ENCODE measurements at places on chromosomes 12 and 14. TPM values are rescaled to one million over a fixed set of nuclear protein-coding genes. Genes with fewer than 3 reads are reported as not detected.

DDX51 gene
- total RNA-seq: 15.5 TPM

CAPZA3 gene
- total RNA-seq: not detected

FAM222A gene
- 10.6 TPM for total RNA-seq

C1S gene
- total RNA-seq: 0.56 TPM

ACSS3 gene
- total RNA-seq: 22.9 TPM

RBP5 gene
- not detected for total RNA-seq

ISM2 gene
- total RNA-seq: 0.07 TPM

CCDC177 gene
- 8.6 TPM for total RNA-seq

EFCAB11 gene
- 27.6 TPM for total RNA-seq

DNA sequence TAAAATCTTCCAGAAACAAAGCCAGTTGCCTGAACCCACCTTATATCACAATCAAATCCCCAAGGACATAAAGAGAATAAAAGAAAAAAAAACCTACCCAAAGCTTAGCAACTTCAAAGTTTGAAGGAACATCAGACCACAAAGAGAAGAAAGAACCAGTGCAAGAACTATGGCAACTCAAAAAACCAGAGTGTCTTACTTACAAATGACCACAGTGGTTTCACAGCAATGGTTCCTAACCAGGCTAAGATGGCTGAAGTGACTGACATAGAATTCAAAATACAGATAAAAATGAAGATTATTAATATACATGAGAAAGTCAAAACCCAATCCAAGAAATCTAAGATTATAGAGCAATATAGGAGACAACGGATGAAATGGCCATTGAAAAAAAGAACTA, 56.7 kb downstream of the APOBEC1 start:
- DNase-seq: no peak

DNA sequence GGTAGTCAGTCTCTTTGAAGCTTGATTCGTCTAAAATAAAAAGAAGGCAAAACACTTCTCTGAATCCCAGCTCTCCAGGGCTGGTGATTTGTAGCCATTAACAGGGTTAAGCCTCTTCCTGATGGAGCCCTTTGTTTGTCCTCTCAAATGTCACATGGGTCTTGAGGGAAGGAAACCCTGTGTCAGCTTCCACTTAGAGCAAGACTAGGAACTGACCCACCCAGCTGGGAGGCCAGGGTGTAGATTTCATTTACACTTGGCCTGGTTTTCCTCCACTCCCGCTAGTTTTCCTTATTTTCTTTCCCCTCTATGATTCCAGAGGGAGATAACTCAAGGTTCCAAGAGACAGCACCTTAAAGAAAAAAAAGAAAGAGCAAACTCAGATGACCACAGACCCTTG, 230.5 kb upstream of the EGLN3 start:
- peak; percentile 38 for DNase-seq

DNA sequence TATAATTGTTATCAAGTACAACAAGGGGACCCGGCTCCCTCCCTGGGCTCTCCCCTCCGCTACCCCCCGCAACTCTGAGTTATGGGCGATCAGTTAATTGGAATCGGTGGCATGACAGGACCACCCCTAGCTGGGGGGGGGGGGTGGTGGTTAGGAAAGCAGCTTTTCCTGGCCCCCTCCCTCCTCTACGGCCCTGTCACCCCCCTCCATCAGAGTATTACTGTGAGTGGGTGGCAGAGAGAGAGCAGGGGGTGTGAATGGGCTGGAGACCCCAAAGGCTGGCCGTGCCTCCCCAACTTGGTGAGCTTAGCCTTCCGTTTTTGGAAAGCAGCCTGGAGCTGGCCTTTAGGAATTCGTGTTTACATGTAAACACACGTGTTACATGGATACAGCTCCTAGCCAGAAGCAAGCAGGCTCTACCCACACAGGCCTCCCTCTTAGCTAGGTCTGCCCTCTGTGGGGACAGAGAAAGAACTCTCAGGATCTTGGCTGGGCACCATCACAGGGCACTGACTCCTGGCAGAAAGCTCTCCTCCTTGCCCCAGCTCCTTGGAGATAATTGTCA, 1.1 kb upstream of the HOXC4 start:
- DNase-seq: no peak

DNA sequence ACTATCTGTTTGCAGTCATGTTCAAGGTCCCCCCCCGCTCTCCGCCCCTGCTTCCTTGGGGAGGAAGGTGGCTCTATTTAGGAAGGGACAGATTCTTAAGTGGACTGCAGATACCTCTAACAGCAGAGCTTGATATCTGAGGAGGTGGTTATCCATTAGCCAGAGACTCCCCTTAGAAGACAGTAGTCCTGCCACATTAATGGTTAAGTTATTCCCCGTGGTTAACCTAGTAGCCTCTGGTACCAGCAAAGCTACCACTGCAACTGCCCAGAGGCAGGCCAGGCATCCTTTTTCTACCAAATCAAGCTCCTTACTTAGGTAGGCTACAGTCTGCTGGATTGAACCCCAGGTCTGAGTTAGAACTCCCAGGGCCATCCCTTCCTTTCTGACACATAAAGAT, 162.1 kb upstream of the AVPR1A start:
- DNase-seq: no peak

- DNase-seq: no peak
Measured at GRCh38 chr14:89283327-89284060, 133.5 kb downstream of the FOXN3 start.

GRCh38 chr14:106268013-106268727, 741.8 kb downstream of the TMEM121 start:
- DNase-seq: no peak

DNA sequence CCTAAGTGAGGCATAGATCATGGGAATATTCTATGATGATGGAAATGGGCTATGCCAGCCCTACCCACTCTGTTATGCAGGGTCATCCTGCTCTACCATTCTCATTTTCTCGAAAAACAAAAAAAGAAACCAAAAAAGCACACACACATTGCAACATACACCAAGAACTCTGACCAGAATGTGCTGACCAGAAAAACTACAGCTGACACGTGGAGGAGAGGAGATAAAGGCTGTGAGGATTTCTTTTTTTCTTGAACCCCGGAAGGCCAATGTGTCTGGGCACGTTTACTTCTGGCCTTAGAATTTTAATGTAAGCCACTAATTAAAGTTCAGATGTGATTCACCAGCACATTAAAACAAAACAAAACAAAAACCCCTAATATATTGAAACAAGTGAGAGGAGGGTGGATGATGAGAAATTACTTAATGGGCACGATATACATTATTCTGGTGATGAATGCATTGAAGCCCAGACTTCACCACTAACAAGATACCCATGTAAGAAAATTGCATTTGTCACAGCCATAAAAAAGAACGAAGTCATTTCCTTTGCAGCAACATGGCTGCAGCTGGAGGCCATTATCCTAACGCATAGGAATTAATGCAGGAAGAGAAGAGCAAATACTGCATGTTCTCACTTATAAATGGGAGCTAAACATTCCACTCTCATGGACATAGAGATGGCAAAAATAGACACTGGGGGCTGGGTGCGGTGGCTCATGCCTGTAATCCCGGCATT, 66.3 kb upstream of the PLEKHG3 start:
- DNase-seq: no peak

- peak; percentile 1 for DNase-seq
Measured at GRCh38 chr12:74204236-74204635, 333.4 kb upstream of the ATXN7L3B start.

DNA sequence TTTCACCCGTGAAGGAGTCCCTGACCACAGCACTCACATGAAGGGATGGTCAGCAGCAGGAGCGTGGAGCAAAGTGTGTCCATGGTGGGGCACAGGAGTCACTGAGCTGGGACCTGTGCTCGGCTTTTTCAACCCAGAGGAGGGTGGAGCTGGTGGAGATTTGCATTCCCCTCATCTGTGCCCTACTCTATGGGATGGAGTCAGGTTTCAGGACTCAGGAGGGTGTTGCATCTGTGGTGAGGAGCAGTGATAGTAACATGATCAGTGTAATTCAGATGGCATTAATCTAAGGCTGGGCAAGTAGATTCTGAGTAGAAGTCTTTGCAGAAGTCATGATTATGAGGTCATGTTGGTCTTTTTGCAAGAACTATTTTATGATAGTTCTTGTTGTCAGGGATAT, 511.9 kb downstream of the TMEM121 start:
- no peak for DNase-seq

DNA sequence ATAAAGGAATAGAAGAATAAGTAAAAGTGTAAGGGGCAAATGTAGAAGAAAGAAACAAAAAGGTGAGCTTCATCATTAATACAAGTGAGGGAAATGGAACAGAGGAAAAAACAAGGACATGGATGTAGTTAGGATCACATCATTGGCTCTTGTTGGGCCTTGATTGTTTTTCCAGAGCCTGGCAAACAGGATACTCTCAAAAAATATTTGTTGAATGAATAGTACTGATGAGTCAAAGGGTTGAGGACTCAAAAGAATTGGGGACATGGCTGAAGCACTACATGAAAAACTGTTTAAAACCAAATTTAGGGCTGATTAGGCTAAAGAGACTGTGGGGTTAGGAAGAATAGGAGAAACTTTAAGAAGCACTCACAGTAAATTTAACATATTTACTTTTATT, 11.4 kb upstream of the SRP54 start:
- DNase-seq: no peak

- no peak for DNase-seq
Measured at GRCh38 chr12:45697371-45697770, 32.1 kb upstream of the ARID2 start.

DNA sequence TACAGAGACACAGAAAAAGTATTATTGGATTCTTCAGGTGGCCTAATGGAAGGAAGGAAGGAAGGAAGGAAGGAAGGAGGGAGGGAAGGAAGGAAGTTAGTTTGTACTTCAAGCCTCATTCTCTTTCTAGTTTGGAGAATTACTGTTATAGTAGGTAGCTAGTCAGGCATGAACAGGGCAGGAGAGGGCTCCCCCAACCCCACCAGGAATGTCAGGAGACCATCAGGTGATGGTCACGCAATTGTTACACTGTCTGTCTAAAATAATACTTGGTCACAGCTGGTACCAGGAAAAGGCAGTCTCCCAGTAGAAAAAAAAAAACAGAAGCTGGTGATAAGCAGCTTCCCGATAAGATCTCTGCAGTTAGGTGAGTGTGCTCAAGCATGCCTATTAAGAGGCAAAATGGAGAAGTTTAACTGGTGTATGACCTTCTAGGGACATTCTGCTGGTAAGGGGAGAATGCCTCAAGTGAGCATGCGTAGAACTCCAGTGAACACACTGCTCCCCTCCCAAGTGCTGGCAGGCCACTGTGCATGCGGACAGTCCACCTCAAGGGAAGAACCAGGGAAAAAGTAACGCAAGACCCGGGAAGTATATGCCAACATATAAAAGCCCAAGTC, 358.4 kb upstream of the SOX5 start:
- DNase-seq: no peak

GRCh38 chr12:132099739-132100138, 44.4 kb downstream of the DDX51 start:
- DNase-seq: no peak

- DNase-seq: peak; percentile 11
Measured at GRCh38 chr14:70665448-70666360, 24.0 kb downstream of the TTC9 start.

DNA sequence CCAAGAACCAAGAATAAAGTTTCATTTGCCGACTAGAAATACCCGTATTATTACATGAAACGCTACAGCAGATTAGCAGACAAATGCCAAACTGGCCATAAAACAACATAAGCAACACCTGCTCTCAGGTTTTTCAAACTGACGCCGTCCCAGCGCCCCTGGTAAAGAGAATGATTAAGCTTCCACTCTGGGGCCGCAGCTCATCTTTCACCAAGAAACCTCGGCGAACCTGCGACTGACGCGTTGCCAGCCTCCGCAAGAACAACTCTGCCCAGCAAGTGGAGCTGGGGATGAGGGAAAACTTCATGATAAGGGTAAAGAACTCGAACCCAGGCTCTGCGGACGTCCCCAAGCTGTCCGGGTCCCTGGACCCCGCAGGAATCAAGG, 530 bp downstream of the ARL1 start:
- DNase-seq: peak; percentile 64

GRCh38 chr12:22443379-22444316, 100.7 kb downstream of the C2CD5 start:
- peak; percentile 91 for DNase-seq

GRCh38 chr12:98894412-98895085, 249.5 kb downstream of the APAF1 start:
- DNase-seq: peak; percentile 70

GRCh38 chr12:54417712-54418440, 1.2 kb downstream of the ITGA5 start:
- peak; percentile 53 for DNase-seq

DNA sequence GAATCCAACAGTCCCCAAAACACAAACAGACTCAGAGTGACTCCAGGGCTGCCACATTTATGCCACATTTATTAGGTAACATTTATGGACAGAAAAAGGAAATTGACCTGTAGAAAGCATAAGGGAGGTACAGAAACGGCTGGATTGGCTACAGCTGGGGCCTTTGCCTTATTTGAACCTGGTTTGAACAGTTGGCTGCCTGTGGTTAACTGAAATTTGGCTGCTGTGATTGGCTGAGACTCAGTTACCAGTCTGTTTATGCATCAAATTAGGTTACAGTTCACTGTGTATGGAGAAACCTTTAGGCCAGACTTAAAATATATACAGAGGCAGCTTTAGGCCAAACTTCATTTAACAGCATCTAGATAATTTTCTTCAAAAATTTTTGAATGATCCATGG, 27.8 kb upstream of the PCNX1 start:
- no peak for DNase-seq

- peak; percentile 86 for DNase-seq
Measured at GRCh38 chr12:57454566-57455373, at the start of gene INHBE. Gene INHBE (plus strand): TSS chr12:57455307. CDS start chr12:57455537, 230 bp downstream.

DNA sequence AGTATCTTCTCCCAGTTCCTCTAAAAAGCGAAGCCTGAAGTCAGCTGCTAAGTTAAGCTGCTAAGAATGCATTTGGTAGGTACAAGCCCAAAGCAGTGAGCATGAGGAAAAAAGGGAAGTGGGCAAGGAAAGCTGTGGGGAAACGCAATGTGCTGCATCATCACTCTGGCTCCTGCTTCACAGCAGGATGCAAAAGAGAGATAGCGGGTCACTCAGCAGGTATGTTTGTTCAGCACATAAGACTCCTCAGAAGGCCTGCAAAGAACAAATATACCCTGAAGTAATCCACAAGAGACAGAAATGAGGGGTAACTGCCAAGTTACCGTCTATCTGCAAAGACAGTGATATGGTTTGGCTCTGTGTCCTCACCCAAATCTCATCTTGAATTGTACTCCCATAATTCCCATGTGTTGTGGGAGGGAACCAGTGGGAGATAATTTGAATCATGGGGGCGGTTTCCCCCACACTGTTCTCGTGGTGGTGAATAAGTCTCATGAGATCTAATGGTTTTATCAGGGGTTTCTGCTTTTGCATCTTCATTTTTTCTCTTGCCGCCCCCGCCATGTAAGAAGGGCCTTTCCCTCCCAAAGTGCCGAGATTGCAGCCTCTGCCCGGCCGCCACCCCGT, 127.4 kb upstream of the EGLN3 start:
- DNase-seq: no peak

- no peak for DNase-seq
Measured at GRCh38 chr14:101953151-101953550, 11.2 kb upstream of the DYNC1H1 start.

DNA sequence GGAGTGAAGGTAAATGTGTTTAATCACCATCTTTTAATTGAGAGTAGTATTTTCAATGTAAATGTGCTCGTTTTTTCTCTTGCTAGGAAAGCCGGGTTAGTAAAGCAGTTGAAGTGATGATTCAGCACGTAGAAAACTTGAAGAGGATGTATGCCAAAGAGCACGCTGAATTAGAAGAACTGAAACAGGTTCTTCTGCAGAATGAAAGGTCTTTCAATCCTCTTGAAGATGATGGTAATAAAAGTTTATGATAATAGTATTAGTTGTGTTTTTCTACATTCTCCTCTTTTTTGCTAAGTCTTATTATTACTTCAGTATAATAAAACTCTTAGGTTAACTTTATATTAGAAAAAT, 93.9 kb downstream of the DNAI7 start:
- DNase-seq: no peak
